ENCODE measurements at places on chromosomes 1 and 21.
A peak's percentile ranks its signal among the peaks of the same experiment; 100 is the strongest.

DNA sequence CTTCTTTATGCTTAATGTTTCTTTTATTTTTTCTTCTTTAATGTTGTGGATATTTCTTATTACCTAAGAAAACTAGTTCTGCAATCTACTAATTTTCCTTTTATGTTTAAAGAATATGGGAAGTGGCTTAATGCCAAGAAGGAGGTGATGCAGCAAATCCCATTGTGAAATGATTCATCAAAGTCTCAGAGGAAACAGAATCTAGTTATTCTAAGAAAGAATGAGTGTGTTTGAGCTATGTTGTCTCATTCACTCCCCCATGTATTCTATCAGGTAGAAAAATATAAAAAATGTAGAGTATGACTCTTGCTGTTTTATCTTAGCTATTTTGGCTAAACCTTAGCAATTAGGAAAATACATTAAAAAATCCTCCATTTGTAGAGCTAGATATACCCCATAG is 659.9 kb upstream of the RGS18 start:
- peak; percentile 46 for DNase-seq

DNA sequence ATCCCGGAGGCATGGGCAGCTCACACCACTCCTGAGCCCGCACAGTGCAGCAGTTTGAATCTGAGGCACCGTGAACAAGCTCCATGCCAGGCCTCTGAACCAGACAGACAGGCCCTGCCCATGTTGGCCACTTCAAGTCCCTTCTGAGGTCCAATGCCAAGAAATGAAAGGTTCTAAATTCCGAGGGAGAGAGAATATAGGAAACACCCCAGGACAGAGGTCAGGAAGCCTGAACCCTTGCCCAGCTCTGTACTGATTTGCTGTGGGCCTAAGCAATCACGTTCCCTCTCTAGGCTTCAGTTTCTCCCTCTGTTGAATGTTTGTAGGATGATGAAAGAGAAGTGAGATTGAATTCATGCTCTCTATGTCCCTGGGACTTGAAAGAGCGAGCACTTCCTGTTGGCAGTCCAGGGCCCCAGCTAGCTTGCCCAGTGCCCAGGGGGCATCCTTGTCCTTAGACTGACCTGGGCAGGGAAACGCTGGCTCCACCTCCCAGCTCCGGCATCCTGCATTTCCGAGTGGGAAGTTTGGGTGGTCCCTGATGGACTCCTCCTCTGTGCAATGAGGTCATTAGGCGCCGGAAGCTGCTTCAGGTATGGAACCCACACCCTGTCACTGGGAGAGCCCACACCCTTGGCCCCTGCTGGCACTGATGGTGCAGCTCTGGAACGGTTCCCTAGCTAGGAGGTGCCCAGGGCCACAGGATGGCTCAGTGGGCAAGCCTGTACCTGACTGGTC is 242.4 kb upstream of the TMEM51 start:
- DNase-seq, result no peak

DNA sequence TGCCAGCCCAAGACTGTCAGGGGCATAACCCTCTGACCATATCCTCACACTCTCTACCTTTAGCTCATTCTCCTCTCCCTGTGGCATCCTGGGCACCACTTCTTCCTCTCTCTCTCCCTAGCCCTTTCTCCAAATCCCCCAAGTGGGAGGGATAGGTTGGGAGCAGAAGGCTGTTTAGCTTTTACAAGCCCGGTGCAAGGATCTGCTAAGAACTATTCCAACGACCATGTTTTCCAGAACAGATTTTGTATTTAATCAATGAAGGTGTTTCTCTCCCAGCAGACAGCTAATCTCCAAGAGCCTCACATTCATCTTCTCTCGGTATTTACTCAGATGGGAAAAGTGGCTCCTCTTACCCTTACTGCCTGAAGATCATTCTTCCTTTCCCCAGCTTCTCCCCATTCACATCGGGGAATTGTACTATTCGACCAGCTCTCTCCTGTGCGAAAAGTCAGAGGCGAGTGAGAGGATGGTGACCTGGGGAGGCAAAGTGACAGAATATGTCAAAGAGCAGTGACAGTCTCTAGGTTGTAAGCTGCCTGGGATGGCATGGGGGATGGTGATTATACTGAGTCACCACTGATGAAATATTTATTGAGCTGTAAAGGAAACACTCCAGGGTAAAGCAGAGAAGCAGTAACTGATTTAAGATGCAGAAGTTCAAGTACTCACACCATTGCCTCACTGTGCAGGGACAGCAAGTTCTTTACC is 47.0 kb upstream of the RBM15 start:
- peak; percentile 60 for DNase-seq

DNA sequence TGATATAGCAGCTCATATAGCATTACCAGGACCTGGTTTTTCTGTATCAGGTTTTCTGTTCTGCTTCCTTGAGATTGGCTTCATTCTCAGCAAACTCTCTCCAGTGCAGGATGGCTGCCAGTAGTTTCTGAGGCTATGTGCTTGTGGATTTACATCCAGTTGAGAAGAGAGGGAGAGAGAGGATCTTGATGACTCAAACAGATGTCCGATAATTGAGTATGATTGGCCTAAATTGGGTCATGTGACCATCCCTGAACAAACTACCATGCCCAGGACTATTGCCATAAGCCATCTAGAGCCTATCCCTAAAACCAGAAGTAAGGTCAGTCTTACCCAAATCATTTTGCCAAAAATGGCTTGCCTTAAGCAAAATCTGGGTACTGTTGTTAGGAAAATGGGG is 18.1 kb upstream of the PSMA5 start:
- DNase-seq, result no peak

DNA sequence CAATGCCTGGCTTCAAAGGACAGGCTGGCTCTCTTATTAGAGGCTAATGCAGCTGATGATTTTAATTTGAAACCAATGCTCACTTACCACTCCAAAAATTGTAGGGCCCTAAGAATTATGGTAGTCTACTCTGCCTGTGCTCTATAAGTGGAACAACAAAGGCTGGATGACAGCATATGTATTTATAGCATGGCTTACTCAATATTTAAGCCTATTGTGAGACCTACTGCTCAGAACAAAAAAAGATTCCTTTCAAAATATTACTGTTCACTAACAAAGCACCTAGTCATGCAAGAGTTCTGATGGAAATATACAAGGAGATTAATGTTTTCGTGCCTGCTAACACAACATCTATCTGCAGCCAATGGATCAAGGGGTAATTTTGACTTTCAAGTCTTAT is 73.8 kb upstream of the DUSP10 start:
- DNase-seq, result no peak

GRCh38 chr1:1307261-1307922 is 338 bp downstream of the ACAP3 start:
- no peak for DNase-seq

DNA sequence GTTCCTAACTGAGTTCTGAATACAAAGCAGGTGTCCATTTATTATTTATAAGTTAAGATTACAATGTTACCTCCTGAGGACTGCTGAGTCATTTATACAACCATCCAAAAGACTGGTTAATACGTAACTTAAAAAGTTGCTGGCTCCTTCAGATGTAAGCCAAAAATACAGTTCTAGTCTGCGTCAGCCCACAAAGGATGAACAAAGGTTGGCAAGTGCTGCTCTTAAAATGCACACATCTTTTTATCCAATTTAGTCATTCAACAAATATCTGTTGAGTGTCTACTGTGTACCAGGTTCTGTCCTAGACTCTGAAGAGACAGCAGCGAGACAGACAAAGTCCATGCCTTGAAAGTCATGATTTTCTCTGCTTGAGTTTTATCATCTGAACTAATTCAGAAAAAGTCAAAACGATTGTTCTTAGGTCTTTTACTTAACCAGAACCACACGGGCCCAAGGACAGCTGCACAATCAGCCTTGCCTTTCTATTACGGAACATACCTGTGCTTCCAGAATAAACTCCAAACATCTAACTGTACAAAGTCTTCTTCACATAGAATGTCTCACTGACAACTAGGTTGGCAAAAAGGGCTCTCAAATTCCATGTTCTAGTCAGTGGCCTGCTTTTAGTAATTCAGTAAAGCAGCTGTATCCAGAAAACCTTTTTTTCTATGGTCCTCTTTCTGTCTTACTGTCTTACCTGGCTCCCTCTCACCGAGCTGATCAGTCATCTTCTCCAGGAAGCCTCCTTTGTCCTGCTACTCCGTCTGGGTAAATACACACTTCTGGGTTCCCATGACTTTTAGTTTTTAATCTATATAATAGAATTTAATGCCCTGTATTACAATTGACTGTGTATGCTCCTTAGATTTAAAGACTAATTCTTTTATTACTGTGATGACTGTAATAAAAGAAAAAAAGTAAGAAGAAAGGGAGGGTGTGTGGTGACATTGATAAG is 15.5 kb upstream of the CNN3 start:
- DNase-seq, result no peak

- DNase-seq, result no peak
These were observed 2.3 kb downstream of the CD53 start for GRCh38 chr1:110875216-110875731.

DNA sequence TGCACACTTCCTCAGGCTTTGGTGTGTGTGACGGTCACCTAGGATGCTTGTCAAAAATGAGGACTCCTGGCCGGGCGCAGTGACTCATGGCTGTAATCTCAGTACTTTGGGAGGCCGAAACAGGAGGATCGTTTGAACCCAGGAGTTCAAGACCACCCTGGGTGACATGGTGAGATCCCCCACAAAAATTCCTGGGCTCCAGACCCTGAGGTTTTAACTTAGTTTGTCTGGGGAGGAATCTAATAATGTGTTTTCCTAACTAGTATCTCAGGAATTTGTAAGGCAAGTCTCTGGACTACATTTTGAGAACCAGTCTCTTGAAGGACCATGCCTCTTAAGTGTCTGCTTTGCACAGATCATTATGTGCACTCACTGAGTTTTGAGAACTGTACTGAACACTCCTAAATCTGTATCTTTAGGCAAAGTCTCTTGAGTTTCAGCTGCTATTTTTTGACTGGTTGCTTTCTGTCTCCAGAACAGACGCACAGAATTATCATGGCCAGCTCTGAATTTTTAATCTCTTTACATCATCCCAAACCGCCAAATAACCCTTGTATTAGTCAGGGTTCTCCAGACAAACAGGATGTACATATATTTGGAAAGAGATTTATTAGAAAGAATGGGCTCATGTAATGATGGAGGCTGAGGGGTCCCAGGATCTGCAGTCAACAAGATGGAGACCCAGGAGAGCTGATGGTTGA is 45.5 kb upstream of the VANGL1 start:
- peak; percentile 76 for DNase-seq

DNA sequence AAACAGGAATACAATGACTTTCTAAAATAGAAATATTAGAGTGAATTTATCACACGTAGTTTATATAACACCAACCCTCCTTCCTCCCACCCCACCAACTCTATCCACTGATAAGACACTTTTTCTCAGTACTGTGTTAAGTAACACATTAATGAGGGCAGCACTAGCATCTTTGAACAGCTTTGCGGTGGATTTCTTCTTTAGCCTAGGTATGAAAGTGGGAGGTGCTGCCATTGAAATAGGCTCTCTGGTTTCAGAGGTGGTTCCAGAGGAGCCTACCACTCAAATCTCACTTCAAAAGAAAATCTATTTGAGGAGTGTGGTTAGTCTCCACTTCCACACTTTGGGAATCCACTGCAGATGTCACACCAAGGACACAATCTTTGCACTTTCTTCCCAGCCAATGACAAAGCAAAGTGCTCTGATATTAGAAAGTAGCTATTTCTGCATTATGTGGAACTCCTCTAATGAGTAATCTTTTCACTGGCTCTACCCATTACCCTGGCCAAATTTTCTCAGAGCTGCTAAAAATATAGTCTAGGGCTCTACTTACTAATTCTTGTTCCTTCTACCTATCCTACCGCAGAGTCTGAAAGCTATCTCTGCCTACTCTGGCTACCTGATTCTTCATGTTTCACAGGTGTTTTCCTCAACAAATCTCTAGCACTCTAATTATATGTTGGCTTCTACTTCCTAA is 1667.8 kb downstream of the MRPL39 start:
- no peak for DNase-seq

GRCh38 chr1:32696041-32696440 is 6.5 kb downstream of the SYNC start:
- no peak for DNase-seq

DNA sequence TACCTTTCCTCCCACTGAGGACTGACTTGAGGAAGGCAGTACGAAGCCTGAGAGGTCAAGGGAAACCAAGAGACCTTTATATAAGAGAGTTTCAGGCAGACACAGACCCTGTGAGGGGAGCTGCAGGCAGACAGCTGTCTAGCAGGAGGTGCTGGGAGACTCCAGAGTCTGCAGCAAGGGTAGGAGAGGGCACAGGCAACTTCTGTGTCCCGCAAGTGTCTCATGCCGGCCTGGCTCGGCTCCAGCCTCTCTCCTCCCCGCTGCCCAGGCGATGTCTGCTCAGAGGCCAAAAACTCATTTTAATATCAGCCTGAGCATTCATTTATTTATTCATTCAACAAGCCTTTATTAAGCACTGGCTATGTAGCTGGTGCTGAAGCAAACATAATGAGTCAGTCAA is 83.0 kb downstream of the KIRREL1 start:
- no peak for DNase-seq

DNA sequence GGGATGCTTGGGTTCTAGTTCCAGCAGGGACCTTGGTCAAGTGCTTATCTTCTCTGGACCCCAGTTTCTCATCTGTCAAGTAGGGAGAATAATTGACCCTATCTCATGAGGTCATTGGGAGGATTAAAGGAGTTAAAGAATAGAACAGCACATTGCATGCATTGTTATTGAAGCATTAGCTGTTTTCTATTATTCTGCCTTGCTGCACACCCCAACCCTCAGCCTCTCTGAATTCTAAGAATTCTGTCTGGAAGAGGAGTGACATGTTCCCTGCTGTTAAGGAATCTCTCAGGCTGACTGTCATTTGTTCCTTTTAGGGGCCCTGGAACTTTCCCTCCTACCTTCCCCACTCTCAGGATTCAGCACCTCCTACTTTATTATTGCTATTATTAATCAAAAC is 73.9 kb downstream of the NENF start:
- DNase-seq, result no peak

DNA sequence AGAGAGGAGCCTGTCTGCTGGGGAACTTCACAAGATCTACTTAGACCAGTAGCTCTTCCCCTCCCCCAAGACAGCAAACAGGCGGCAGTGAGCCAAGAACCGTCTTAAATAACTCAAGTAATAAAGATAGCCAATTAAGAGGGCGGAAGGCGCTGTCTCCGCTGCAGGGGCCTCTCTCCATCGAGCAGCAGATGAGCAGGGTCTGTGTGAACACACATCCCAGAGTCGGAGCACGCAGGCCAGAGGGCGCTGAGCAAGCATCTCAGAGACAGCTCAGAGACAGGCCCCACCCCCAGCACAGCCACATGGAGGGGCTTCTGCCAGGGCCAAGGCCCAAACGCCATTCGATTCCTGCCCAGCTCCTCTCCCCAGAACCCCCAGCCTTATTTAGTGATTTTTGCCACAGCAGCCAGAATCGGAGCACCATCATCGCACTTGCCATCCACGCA is 11.1 kb downstream of the IFFO2 start:
- peak; percentile 92 for DNase-seq

GRCh38 chr1:17587693-17588047 is 48.2 kb downstream of the ARHGEF10L start:
- DNase-seq, result peak; percentile 87

GRCh38 chr1:196516373-196516772 is 91.9 kb downstream of the KCNT2 start:
- DNase-seq, result peak; percentile 7

DNA sequence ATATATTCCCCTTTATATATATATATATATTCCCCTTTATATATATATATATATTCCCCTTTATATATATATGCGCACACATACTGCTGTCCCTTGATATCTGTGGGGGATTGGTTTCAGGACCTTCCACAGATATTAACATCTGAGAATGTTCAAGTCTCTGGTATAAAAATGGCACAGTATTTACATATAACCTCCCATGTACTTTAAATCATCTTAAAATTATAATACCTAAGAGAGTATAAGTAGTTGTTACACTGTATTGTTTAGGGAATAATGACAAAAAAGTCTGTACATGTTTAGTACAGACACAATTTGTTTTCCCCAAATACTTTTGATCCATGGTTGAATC is 45.8 kb downstream of the NR5A2 start:
- no peak for DNase-seq
